Foreskin keratinocyte (primary cell): ENCODE measurements at places on chromosomes 3 and 15.

DNA sequence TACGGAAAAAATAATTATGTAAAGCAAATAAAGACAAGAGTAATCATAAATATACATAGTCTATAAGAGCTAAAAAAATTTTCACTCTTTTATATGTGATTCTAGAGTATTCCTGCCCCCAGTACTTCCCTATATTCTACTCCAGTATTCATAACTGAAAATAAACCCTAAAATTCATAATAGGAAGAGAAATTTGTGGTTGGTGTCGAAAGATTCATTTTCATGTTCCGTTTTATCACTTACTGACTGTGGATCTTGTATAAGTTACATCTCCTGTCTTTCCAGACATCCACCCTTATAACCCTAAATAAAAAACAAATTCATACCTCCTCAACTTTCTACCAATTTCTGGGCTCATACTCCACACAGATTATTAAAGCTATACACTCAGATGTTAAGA is 16.0 kb upstream of the MBNL1 start:
- no peak for DNase-seq

DNA sequence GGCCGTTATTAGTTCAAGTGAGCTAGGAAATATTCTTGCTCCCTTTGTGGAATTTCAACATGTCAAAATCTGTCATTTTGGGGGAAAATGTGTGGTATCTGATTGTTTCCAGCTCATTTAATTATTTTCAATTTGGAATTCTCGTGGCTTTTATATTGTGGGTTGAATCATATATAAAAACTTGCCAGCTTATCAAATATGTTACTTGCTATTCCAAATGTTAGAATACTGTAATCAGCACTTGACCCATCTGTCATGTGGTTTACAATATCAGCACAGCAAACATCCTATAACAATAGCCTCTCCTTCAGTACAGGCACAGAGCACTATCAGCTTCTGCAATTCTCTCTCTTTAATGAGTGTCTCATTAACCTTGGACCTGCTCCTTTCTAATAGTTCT is 130.2 kb upstream of the FEZF2 start:
- DNase-seq = no peak

DNA sequence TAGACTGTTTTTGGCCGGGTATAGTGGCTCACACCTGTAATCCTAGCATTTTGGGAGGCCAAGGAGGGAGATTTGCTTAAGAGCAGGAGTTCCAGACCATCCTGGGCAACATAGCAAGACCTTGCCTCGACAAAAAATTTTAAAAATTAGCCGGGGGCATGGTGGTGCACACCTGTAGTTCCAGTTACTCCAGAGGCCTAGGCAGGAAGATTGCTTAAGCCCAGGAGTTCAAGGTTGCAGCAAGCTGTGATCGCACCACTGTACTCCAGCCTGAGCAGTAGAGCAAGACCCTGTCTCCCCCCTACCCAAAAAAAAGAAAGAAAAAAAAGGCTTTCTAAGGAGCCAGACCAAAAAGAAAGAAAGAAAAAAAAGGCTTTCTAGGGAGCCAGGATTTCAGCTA is 36.7 kb downstream of the TMOD3 start:
- no peak for DNase-seq

- DNase-seq = no peak
Measured at GRCh38 chr3:33385423-33385822, 54.8 kb downstream of the UBP1 start.

DNA sequence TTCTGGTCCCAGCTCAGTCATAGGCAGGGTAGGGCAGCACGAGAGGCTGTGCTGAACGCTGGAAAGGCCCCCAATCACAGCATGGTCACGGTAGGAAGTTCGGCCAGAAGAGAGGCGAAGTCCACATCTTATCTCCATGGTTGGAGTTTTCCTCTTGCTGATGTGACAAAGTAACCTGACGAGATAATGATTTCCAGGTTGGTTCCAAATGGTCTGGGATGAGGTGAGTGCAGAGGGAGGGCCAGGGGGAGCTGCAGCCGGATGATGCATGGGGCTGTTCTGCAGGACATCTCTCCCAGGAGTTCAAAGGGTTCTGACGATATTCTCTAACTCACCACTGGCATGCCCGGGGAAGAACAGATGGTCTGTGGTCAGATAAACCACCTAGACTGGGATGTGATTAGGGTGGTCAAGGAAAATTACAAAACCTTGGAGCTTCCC is 83.2 kb upstream of the WNT5A start:
- DNase-seq = no peak

- no peak for DNase-seq
Measured at GRCh38 chr3:184884359-184885017, 72.5 kb downstream of the VPS8 start.

DNA sequence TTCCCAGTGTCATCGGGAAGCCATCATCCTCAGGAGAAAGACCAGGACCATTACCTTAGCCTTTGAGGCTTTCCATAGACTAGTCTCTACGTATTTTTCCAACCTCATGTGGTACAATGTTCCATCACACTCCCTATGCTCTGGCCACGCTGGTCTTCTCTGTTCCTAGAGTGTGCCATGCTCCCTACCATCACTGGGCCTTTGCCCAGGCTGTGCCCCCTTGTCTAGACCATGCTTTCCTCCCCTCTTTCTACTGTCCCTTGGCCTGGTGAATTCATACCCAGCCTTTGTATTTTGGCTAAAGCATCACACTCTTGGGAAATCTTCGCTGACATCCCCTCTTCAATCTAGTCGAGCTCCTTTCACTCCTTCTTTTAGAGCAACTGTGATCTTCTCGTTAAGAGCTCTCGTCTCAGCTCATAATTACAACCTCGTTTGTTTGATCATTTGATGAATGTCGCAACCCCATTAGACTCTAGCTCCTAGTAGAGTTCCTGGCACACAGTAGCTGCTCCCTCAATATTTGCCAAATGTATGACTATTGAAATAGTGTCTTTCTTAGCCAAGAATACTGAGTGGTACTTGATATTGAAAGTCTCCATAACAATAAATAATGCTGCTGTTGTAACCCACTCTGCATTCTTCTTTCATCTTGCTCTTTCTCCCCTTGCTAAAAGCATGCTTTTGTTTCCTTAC is 100.2 kb upstream of the FAM3D start:
- DNase-seq = no peak

- DNase-seq = no peak
Measured at GRCh38 chr15:35533130-35534110, 12.5 kb downstream of the DPH6 start.

- DNase-seq = peak; percentile 18
Measured at GRCh38 chr3:122974764-122975162, 52.8 kb downstream of the SEMA5B start.

DNA sequence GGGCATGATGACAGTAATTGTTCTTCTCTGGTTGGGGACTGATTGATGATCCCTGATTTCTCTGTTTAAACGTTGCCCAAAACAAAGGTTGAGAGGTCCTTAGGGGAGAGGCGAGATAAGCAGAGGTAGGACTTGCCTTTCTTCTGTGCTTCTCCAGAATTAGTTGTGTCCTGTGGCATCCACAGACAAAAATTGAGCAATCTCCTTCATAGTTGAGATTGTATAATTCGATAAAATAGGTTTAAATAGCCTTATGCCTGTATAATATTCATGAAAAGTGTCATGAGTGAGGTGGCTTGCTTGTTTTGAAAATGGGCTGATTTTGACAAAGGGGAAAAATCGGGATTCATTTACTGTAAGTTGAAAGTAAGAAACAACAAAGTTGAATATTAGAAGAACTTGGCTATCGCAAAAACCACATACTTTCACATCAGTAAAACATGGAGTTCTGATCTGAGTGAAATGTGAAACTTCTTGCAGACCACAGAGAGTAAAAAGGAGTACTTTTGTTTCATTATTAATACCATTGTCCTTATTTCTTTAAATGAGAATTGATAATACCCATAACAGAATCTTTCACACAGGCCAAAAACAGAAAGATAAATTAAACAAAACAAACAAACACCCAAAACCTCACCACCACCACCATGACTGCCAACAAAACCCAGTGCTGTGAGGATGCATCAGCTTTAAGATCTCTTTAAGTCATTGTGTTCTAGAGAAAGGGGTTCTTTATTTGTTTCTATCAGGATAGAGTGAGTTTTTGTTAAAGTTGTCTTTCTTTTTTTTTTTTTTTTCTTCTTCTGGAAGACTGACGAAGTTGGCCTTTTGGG is 155.7 kb downstream of the LPP start:
- DNase-seq = no peak

- no peak for DNase-seq
Measured at GRCh38 chr15:48090115-48090514, 30.7 kb upstream of the SLC24A5 start.

- no peak for DNase-seq
Measured at GRCh38 chr15:31522028-31522427, 195.4 kb downstream of the KLF13 start.

- no peak for DNase-seq
Measured at GRCh38 chr15:23760024-23760423, 72.9 kb upstream of the NDN start.

DNA sequence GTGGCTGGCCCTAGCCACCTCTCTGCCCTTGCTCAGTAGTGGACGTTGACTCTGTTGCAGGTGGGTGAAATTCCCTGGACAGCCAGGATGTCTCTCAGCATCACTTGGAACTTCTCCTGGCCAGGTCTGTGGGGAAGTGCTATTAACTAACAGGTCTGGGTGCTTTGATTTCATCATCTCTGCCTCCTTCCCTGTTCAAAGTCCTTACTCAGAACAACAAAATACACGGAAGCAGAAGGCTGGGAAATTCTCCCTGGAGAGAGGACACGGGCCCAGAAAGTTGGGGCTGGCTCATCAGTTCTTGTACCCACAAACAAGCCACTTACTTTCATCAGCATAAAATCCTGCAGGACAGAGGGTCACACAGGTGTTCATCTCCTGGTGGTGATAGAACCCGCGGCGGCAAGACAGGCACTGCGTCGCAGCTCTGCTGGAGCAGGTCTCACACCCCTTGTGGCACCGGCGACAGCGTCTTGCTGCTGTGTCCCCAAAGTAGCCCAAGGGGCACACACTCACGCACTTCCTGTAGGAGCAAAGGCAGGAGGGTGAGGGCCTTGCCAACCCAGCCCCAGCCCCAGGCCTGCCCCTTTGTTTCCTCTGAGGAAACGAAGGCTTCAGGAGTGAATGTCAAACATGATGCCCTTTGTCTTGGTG is 29.6 kb upstream of the SNRPA1 start:
- DNase-seq = no peak

- no peak for DNase-seq
Measured at GRCh38 chr3:158443632-158444031, 127.4 kb upstream of the MLF1 start.

- no peak for DNase-seq
Measured at GRCh38 chr3:10669490-10670048, 146.5 kb upstream of the SLC6A11 start.

DNA sequence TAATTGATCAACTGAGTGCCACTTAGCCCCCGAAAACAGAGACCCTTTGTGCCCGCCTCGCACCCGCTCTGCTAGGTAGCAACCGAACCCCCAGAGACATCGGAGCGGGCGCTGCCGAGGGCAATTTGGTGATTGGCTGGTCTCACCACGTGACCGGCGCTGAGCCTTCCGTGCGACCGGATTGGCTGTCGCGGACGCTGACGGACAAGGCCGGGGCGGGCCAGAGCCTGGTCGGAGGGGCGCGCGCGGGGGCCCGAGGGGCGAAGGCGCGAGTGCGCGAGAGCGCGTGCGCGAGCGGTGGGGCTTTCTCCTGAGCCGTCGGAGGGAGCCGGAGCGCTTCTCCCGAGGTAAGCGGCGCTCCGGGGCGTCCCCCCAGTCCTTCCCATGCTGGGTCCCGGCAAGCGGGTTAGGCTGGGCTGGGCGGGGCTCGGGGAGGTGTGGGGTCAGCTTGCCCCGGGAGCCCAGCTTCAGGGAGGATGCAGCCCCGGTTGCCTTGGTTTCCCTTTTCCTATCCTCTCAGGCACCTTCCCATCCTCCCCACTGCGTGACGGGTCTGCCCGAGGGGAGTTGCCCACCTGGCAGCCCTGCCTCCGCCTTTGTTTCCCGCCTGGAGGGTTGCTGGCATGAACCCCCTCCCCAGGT is at the start of gene TMEM108:
Gene TMEM108 (plus strand): TSS at position 303 of the 642 bp plus-strand sequence.
- no peak for DNase-seq

- DNase-seq = peak; percentile 6
Measured at GRCh38 chr3:57065588-57065987, 5.1 kb downstream of the SPATA12 start.

DNA sequence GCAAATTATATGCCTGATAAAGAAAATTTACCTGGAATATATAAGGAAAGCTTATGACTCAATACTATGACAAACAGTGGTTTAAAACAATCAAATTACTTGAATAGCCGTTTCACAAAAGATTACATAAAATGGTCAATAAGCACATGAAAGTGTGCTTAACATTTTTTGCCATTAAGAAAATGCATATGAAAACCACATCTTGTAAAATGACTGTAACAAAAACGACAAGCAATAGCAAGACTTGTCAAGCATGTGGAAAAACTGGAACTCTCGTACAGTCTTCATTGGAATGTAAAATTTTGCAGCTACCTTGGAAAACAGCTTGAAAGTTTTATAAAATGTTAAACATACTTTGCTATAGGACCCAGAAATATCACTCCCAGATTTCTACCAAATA is 1110.3 kb downstream of the NAALADL2 start:
- DNase-seq = no peak

- DNase-seq = no peak
Measured at GRCh38 chr3:70813311-70813710, 500.9 kb upstream of the MDFIC2 start.
